HAP-1 (cell line): ENCODE measurements at places on chromosomes 4 and X.

- DNase-seq, result no peak
Measured at GRCh38 chr4:76074993-76075600, 588 bp downstream of the ART3 start.

GRCh38 chrX:115330498-115331168 is 41.1 kb downstream of the LUZP4 start:
- DNase-seq, result peak; percentile 79

- DNase-seq, result no peak
Measured at GRCh38 chrX:39957816-39958566, 139.8 kb downstream of the BCOR start.

DNA sequence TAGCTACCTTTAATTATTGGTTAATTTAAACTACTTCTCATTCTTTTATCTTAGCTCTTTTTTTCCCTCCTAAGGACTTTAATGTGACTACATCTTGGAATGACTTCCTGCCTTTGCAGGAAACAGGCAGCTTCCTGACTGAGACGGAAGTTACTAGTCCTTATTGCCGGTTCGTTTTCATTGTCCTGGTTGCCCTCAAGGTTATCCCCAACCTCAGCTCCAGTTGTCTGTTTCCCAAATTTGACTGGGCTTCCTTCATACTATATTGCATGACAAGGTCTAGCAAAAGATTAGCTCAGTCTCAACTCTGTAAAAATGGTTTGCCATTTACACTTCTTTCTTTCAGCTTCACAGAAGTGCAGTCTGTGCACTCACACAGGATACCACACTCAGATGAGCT is 109.9 kb upstream of the DDX53 start:
- no peak for DNase-seq

DNA sequence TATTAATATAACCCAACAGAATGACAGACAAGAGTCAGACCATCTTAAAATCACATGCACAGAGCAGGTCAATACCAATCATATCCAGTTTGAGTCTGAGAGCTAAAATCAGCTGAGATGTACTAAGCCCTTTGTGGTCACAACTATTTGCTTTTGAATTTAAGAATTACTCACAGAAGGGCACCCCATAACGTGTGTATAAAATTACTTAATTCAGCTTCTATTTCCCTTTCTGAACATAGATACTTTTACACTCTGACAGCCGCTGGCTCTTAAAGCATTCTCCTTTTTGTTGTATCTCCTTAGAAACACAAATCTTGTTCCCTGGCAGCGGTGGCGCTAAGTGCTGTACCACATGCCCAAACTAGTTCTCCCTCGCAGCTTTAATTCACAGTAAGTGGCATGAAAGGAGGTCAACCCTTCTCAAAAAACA is 14.8 kb upstream of the PPARGC1A start:
- DNase-seq, result no peak

- DNase-seq, result no peak
Measured at GRCh38 chr4:13985837-13986236, 358.3 kb upstream of the BOD1L1 start.

DNA sequence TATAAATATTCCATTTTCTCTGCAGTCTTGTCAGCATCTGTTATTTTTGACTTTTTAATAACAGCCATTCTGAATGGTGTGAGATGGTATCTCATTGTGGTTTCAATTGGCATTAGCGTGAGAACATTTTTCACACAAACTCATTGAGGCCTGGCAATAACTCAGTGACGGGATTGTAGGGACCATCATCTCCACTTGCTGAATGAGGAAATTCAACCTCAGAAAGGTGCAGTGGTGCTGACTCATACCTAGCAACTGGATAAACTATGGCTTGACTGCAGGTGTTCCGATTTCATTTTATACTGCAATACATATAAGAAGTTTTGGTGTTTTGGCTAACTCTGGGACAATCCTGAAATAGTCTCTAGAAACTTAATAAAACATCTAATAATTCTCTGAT is 88.3 kb upstream of the DDIT4L start:
- no peak for DNase-seq

- no peak for DNase-seq
Measured at GRCh38 chr4:43352859-43353258, 460.3 kb downstream of the GRXCR1 start.

DNA sequence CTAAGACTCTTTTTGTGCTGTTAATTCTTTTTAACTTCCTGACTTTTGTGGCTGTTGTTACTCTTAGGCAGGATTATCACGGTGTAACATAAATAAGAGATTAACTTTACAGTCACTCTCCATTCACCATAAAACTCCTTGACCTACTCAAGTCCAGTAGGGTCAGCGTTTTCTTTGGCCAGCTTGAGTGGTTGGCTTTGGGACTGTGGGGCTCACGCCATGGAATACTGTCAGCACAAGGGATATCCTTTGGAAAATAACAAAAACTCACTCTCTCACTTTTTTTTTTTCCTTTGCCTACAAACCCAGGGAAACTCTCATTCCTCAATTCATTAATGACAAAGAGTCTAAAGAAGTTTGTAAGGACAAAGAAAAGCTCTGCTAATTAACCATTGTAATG is 89.4 kb upstream of the TLL1 start:
- DNase-seq, result peak; percentile 68

- no peak for DNase-seq
Measured at GRCh38 chr4:68658672-68659071, 11.8 kb downstream of the UGT2B15 start.

DNA sequence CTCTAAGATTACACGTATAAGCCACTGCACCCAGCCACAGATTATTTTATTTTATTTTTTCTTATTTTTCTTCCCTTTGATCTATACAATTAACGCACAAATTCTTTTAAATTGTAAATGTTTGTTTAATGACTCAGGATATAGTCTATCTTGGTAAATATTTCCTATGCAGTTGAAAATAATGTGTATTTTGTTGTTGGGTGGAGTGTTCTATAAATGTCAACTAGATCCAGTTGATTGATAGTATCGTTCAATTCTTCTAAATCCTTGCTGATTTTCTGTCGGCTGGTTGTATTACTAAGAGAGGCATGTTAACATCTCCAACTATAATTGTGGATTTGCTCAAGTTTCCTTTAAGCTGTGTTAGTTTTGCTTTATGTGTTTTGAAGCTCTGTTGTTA is 92.0 kb downstream of the TRAPPC11 start:
- DNase-seq, result no peak

DNA sequence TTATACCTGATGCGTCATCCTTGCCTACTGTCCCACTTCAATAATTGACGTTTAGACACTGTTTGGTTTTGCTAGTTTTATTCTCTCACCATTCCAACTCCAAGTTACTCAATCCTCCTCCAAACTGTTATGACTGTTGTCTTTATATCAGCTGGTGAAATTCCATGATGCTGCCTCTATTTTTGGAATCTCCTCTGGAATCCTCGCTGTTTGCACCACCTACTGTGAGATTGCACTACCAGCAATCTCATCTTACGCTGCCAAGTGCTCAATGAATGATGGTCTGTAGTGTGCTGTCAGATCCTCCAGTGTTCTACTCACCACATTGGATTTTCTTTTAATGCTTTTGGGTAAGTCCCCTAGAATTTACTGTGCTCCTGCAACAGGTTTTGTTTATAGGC is 13.2 kb upstream of the PCDH18 start:
- no peak for DNase-seq

DNA sequence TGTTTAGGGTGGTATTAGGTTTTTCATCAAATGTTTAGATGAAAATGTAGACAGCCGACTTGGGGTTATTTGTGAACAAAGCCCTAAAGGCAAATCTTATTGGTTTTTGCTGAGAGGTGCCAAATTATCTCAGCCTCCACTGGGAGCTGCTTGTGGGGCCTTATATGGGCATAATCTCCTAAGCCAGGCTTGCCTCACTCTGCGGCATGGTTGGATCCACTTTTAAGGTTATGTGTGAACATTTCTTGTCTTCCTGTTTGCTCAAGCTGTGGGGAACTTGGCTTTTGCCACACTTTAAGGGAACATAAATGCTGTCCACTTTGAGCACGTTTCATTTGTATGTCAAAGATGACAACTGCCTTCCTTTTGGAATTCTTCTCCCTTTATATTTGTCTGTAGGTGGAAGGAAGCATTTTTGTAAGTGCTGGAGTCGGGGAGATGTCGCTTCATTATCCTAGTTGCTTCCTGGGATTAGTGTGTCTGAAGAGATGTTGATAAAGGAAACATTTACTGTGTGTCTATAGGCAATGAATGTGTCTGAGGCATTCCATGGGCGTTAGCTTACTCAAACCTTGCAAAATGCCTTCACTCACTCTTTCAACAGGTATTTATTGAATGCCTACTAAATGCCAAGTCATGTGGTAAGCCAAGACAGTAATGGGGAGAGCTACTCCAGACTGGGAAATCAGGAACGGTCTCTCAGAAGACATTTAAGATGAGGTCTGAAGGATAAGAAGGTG is 78.3 kb downstream of the SLC9A6 start:
- DNase-seq, result no peak

DNA sequence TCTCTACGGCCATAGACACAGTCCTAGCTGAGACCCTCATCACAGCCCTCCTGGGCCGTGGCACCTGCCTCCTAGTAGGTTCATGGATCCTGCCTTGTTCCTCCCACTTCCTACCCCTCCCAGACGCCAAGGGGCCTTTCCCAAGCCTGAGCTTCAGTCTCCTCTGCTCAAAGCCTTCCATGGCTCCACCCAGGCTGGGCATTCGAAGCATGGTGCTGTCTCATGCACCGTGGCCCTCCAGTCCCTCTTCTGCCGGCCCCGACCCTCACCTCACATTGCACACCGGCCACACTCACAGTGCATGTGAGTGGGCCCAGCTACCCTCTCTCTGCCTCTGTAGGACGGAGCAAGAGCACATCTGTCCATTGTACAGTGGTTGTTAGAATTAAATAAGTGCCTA is 21.7 kb upstream of the KIAA0232 start:
- no peak for DNase-seq

DNA sequence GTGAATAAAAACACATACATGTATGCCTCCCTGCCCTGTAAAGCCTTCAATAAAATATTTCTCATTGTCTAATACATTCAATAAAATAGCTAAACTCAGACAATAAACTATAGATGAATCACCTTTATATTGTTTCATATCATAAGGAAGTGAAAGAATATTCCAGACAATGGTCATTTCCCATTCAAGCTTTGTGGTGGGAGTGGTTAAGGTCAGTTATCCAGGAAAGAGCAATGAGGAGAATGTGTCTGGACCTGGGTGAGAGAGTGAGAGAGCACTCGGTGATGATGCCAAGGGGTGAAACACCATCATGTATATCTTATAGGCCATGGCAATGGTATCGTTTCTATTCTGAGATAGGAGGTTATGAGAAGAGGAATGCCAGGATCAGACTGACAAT is 197.8 kb downstream of the PDHA2 start:
- no peak for DNase-seq

GRCh38 chr4:124449881-124450280 is 262.7 kb downstream of the ANKRD50 start:
- DNase-seq, result no peak

GRCh38 chrX:14506866-14507265 is 22.5 kb upstream of the GLRA2 start:
- no peak for DNase-seq

DNA sequence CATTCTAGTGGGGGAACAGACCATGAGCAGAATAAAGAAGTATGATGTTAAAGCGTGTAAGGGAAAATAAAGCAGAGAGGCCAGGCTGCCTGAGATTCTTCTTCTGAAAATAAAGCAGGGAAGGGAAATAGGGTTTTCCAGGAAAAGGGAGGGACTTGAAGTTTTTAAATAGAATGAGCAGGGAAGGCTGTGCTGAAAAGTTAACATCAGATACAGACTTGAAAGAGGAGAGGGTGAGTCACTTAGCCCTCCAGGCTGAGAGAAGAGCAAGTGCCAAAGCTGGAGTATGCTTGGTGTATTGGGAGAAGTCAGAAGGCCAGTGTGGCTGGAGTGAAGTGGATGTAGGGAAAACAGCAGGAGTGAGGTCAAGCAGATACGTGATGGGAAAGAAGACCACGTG is 10.0 kb upstream of the PLK4 start:
- no peak for DNase-seq

DNA sequence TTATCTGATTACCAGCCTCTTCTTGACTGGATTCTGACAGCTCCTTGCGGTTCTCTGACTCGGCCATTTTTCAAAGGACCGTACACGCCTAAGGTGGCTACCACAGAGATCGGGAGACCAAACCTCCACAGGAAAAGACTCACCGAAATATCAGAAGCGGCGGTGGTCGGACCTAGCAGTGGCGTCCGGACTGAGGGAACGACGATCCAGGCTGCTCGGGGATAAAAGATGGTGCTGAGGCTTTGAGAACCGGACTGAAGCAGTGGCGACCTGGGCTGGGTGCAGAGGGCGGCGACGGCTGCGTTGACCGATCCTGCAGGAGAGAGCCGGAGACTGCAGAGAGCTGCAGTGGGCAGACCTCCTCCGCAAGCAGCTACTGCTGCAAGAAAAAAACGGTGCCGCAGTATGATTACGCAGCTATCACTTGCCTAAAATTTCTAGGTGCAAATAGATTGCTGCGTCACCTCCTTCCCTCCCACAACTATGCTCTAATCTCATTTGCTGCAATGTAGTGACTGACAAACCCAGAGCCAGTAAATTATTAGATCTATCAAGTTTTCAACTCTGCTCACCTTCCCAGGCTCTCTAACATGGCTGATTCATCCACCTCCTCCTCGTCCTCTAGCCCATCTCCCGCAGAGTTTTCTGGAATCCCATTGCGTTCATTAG is at the start of gene NAP1L2:
NAP1L2 (minus strand) TSS at position 426 of the 669 bp plus-strand sequence; CDS start at position 67, 359 bp downstream.
- DNase-seq, result peak; percentile 56

GRCh38 chr4:80173841-80174240 is 23.5 kb upstream of the PRDM8 start:
- no peak for DNase-seq

DNA sequence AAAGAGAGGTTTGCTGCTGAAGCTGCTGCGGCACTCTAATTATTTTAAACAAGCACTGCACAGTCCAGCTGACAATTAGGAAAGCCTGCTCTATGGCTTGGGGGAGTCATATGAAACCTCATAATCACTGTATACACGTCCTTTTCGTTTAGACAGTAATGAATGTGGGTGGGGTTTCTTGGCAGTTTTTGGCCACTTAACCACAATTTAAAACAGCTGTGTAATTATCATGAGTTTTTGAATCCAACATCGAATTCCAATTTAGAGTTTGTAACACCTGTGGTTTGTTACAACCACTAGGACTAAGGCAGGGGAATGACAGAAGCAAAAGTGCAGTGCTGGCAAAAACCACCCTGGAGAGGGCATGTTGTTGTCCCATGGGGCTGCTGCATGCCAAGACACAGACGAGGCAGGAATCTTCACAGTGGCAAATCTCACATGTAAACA is 99.5 kb downstream of the CXXC4 start:
- no peak for DNase-seq

- DNase-seq, result no peak
Measured at GRCh38 chr4:145168581-145169187, 11.7 kb downstream of the OTUD4 start.
